Cerebellar cortex (tissue), 1 donor: ENCODE measurements at places on chromosomes 11 and 22.

GRCh38 chr22:17303840-17304779, 65.2 kb upstream of the CECR2 start:
- DNase-seq: no peak

GRCh38 chr11:102202972-102203371, 92.7 kb downstream of the YAP1 start:
- no peak for DNase-seq

DNA sequence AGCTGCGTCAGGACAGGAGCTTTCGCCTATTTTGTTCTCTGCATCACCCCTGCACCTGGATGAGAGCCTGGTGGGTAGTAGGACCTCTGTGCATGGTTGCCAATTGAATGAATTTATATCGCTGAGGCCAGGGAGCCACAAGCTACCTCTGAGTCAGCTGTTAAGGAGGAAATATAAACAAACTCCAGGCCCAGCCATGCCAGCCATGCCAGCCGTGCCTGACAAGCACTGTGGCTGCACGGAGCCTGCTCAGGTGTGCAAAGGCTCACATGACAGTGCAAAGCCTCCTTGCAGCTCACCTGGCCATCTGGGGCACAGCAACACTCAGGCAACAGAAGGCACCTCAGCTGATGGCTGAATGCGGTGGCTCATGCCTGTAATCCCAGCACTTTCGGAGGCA, 33.7 kb upstream of the LINC01488 start:
- no peak for DNase-seq

DNA sequence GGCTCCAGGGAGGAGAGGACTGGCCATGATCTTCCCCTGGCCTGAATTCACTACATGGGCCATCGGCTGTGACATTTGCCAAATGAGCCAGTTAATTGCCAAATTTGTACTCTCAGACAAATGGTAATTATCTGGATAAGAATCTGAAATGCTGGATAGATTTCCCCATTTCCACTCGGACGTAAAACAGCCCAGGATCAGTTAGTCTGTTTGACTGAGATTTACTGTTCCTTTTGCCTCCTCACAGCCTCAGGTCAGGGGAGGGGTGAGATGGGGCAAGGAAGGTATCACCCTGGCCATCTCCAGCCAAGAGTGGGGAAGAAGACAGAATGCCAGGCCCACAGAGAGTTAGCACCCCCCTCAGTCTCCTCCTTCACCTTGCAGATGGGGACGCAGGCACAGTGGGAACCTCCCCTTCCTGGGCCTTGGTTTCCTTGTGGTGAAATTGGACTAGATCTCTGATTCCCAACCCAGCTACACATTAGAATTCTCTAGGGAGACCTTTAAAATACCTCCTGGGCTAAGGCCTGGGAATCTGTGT, 5.2 kb downstream of the TRIM29 start:
- no peak for DNase-seq

GRCh38 chr11:130553306-130553705, 104.9 kb downstream of the ADAMTS15 start:
- DNase-seq: no peak

DNA sequence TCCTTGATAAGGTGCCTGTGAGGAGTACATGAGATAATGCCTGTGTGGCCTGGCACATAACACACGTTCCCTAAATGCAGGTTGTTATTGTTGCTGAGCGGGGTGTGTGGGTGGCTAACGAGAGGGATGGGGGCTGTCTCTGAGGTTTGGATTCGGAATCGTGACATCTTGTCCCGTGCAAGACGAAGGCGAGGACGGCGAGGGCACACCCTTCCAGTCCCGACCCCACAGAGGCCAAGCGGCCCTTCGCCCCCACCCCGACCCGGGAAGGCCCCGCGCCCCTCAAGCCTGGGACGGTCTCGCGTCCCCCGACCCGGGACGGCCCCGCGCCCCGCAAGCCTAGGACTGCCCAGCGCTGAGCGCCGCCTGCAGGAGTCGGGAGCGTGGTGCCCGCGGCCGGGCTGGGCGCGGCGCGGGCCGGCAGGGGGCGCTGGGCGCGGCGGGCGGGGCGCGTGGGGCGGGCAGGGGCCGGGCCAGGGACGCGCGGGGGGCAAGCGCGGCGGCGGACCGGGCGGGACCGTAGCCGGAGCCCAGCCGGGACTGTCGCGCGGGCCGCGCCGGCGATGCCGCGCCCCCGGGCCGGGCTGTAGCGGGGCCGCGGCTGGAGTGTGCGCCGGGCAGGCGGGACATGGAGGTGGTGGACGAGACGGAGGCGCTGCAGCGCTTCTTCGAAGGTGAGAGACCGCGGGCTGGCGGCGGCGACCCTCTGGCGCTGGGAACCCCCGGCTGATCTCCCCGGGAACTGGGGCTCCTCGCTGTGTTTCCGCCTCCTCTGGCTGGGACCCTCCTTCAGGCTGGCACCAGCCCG, at the start of gene MYRF:
Gene MYRF (plus strand): TSS at position 520 of the 808 bp plus-strand sequence. CDS start 109 bp downstream, at position 629.
- DNase-seq: no peak

GRCh38 chr11:59783632-59784090, 26.9 kb downstream of the MRPL16 start:
- no peak for DNase-seq

- peak; percentile 17 for DNase-seq
These were observed 35.0 kb downstream of the RASSF10 start for GRCh38 chr11:13043912-13044628.

DNA sequence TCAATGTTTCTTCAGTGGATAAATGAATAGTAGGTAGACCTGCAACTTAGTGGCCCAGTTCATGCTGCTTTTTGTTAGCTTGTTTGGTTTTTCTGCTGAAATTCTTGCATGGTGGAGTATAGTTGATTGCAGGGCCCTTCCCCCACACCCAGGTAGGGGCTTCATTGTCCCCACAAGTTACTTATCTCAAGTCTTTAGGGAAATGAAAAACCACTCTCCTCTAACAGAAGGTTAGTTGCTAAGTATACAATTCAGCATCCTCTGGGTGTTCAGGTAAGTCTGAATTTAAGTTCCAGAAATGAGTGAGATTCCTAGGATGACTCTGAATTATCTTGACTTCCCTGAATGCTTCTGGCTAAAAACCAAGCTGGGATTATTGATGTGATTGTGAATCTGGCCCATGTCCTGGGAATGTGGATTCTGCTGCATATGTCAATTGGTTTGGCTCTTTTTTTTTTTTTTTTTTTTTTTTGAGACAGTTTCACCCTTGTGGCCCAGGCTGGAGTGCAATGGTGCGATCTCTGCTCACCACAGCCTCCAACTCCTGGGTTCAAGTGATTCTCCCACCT, 40.3 kb downstream of the BCL2L13 start:
- no peak for DNase-seq

- DNase-seq: no peak
These were observed 17.5 kb upstream of the SMIM38 start for GRCh38 chr11:69138265-69138664.

DNA sequence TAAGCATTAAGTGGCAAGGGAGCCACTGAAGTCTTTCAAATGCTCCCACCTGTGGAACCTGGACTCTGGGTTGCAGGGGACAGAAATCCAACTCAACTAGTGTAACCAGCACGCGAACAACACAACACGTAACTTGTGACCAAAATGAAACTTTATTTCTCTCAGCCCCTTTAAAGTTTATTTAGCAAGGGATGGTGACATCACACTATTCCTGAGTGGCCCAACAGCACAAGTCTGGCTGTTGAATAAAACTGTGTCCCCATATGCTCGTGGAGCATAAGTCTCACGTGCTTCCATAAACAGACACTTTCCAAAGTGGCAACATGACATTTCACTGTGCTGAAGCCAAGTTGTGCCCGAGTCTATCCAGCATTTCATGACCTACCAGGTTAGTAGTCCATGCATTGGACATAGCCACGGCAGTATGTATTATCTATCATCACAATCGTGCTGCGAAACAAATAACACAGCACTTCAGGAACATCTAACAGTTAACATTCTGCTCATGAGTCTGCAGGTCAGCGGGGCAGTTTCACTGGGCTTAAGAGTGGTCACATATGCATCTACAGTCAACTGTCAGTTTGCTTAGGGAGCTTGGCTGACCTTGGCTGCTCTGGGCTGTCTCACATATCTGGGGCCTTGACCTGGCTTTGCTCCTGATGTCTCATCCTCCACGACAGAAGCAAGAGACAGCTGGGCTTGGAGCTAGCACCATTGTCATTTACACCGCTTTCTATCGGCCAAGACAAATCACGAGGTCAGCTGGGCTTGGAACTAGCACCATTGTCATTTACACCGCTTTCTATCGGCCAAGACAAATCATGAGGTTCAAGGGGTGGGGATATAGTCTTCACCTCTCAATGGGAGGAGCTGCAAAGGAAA, 35.0 kb upstream of the LMO2 start:
- no peak for DNase-seq

DNA sequence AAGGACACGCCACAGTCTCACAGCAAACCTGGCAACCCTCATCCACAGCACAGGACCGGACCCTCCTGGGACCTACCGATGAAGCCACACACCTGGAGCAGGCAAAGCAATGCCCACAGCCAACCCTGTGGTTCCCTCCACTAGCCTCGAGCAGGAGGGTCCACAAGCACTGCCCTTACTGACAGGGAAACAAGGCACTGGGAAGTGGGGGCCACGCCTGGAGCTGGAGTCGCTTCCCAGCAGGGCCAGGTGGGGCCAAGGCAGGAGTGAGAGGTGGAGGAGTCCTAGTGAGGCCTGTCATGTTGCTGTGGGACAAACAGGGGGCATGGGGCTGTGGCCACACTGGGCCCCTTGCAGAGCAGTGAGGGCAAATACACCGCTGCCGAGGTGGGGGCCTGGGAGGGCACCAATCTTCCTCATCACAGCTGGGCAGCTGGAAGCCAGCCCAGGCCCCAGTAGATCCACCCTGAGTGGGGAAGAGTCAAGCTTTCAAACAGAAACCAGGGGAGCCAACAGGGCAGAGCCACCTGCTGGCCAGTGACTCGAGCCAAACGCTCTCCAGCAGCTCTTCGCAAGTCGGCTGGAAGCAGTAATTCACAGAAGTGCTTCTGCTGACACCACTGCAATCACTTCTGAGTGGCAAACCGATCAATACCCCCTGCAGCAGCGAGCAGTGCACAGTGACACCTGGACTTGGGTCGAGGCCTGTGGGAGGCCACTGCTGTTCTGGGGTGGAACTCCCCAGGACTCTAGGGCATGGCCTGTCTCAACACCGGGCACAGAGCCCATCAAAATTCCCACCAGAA, 13.7 kb downstream of the SULT4A1 start:
- DNase-seq: no peak

DNA sequence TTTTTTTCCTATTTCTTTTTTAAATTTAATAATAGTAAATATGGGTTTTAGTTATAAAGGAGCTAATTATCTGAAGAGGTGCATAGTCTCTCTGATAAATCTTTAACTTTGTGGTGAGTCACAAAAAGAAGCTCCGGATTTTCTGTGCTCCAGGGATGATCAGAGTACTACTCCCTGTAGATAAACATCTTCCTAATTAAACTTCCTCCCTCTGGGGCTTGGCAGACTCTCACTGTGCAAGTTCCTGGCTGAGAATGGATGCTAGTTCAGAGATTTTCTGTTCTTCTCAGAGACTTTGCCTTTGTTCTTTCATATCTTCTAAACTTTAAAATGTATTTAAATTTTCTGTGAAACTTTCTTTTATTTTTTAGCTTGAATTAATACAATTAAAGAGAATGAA, at the start of gene OR10G7:
Gene OR10G7 (minus strand): TSS at position 72 of the 400 bp plus-strand sequence. CDS start 2,324 bp downstream, outside the sequence.
- no peak for DNase-seq

GRCh38 chr22:26515931-26516330, 3.7 kb upstream of the TFIP11 start:
- DNase-seq: no peak

DNA sequence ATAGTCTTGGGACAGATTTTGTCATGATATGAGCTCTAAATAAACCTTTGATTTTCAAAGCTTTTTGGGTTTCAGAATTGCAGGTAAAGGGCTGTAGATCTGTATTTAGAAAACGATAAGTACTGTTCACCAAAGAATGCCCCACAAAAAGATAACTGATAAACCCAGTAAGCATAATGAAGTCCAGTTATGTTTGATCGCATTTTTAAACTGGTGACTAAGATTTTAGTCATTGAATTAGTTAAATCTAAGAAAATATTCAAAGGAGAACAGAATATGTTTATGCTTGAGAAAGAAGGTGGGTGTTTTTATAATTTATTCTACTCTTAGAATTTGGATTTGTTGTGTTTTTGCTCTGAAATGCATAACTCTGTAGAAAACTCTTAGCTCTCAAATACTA, 11.6 kb downstream of the DEPDC7 start:
- DNase-seq: no peak

DNA sequence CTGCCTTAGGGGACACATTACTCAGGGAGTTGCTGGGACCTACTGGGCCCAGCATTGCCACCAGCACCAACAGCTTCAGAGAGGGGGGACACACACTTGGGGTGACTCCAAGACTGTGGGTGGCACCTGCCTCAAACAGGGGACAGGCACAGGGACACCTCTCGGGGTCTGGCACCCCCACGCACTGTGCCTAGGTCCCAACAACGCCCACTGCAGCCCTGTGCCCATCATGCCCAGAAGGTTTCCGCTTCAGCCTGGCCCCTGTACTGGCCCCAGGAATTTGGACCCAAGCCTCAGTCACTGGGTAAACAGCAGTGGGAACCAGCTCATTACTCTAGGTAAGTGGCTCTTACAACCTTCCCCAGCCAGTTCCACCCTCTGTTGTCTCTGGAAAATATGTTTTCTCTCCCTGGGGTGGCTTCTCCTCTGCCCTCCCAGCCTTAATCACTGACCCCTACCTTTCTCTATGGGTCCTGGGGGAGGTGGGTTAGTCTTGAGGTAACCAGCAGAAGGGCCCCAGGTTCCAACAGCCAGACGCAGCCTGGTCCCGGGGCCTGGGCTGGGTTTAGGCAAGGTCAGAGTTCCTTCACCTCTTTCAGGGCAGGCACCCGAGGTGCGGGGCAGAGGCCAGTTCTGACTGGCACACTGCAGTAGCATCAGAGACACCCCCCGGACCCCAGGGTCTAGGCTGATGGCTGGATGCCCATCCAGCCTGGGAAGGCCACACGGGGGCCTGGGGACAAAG, 123.6 kb downstream of the MED15 start:
- DNase-seq: no peak

GRCh38 chr11:123057661-123058305, 4.2 kb downstream of the HSPA8 start:
- DNase-seq: no peak

DNA sequence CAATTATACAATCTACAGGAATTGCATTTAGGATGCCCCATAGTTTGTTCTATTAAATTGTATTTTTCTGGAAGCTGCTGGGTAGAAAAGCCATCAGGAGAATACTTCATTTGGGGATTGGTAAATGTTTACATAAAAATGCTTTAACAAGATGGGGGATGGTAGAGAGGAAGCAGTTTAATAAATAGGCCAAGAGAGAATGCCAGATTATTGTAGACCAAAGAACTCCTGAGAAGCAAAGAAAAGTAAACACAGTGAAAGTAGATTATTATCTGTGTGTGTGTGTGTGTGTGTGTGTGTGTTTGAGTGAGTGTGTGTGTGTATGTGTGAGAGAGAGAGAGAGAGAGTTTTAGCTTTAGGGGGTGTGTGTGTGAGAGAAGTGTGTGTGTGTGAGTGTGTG, 820.4 kb upstream of the CCDC90B start:
- DNase-seq: no peak

GRCh38 chr11:115887727-115888126, 383.5 kb upstream of the CADM1 start:
- DNase-seq: no peak

DNA sequence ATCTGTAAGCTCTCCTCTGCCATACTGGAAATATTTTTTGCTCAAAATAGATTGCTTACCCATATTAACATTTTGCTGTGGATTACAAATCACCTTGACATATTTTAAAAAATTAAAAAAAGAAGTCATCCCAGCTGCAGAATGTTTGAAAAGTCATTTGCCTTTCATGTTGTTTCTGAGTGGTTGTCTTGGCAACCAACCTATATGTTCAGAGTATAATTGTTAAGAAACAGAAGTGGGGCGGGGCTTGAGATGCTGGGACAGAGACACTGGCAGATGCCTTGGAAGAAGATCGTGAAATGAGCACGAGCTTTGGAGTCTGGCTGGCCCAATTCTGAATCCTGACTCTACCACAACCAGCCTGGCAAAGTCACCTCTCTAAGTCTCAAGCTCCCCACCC, 348.2 kb downstream of the LARGE1 start:
- no peak for DNase-seq
